Activated naive CD8-positive, alpha-beta T cell treated with anti-CD3 and anti-CD28 coated beads, Interleukin-2, amount 10 ng/mL, durations not matched to agents 7 days and 5 days (primary cell): ENCODE measurements at places on chromosomes 5 and 9.

GRCh38 chr5:148843510-148844318 is 17.3 kb downstream of the ADRB2 start:
- DNase-seq: no peak

DNA sequence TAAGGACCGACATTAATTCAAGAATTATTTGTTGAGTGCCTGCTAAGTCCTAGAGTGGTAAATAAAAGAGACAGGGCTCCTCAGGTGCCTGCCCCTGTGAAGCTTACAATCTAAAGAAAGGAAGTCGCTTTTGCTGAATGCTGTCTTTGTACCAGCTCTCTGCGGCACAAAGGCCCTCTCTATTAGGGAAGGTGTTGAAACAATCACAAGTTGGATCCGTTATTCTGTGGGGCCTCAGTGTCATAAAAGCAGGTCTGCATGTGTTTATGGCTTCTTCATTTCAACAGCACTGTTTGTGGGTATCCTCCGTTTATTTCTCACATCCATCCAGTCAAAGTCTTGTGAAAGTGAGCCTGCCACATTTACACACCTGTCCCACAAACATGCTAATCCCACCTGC is 7.0 kb upstream of the MVB12B start:
- no peak for DNase-seq

- no peak for DNase-seq
Observed at GRCh38 chr5:138911441-138911840, 36.3 kb upstream of the LRRTM2 start.

DNA sequence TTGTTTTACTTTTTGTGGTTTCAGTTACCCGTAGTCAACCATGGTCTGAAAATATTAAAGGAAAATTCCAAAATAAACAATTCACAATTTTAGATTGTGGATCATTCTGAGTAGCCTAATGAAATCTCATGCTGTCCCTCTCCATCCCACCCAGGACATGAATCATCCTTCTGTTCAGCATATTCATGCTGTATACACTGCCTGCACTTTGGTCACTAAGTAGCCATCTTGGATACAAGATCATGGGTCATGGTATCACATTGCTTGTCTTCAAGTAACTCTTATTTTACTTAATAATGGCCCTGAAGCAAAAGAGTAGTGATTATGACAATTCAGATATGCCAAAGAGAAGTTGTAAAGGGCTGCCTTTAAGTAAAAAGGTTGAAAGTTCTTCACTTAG is 536.5 kb upstream of the ACO1 start:
- no peak for DNase-seq

DNA sequence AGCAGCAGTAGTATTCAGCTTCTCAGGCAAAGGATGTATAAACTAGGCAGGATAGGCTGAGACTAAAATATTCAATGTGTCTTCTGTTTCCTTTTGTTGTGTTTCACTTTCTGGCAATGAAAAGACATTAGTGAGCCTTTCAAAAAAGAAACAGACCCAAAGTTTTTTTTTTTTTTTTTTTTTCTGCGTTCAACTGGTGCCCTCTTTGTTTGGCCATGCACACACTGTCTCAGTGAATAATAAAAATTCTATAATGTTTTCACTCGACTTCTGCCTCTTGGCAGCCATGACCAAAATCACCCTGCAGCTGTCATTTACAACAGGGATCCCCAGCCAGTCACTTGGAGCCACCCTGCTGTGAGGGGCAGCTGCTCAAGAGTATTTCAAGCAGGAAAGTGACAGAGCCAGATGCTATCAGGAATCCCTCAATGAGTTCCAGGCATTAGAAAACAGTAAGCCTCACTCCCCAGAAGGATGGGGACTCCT is 44.0 kb upstream of the MAN2A1 start:
- no peak for DNase-seq

GRCh38 chr9:137756045-137756744 is 121.4 kb upstream of the CACNA1B start:
- DNase-seq: no peak

- DNase-seq: no peak
Observed at GRCh38 chr5:20656262-20656661, 668.3 kb upstream of the CDH18 start.

DNA sequence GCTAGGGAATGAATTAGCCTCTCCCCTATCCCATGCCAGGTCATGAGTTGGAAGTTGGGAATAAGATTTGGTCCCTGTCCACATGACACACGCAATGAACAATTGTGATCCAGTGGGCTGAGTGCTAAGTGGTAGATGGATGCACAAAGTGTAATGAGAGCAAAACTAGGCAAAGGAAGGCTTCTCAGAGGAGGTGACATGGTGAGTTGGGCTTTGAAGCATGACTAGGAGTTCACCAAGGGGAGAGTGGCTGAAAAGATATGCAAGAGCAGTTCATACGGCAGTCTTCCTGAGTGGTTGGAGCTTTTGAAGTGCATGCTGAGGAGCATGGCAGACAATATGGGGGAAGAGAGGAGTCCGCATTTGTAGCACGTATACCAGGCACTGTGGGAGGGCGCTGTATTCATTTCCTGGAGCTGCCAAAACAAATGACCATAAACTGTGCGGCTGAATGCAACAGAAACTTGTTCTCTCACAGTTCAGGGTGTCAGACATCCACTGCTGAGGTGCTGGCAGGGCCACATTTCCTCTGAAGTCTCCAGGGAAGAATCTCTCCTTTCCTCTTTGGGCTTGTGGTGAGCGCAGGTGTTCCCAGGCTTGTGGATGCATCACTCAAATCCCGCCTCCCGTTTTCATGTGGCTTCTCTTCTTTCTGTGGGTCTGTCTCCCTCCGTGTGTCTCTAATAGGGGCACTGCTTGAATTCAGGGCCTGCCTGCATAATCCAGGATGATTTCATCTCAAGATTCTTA is 49.5 kb downstream of the NSG2 start:
- no peak for DNase-seq

DNA sequence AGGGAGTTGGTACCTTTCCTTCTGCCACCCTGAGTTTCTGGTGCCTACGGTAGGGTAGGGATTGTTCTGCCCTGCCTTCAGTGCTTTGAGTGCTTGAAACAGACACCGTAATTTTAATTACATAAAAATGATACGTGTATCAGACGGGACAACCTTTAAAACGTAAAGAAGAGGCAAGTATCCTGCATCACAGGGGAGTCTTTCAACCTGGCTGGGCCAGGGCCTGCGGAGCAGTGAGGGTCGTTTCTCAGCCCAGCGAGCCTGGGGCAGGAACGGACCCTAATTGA is 483 bp upstream of the DAB2IP start:
- no peak for DNase-seq

DNA sequence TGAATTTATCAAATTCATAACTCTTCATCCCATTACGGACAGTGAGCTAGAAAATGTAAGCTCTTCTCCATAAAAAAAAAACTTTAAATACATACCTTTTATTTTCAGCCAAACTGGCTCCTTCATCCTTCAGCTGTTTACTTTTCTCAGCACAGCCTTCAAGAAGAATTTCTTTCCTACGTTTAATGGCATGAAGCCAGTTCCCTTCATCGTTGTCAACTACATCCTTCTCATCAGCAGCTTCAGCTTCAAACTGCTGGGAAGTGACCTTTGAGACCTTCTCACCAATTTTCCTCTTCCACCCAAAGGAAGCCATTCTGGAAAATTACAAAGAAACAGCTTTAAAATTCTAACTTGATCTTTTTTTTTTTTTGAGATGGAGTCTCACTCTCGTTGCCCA is 9.1 kb downstream of the TTC33 start:
- no peak for DNase-seq

DNA sequence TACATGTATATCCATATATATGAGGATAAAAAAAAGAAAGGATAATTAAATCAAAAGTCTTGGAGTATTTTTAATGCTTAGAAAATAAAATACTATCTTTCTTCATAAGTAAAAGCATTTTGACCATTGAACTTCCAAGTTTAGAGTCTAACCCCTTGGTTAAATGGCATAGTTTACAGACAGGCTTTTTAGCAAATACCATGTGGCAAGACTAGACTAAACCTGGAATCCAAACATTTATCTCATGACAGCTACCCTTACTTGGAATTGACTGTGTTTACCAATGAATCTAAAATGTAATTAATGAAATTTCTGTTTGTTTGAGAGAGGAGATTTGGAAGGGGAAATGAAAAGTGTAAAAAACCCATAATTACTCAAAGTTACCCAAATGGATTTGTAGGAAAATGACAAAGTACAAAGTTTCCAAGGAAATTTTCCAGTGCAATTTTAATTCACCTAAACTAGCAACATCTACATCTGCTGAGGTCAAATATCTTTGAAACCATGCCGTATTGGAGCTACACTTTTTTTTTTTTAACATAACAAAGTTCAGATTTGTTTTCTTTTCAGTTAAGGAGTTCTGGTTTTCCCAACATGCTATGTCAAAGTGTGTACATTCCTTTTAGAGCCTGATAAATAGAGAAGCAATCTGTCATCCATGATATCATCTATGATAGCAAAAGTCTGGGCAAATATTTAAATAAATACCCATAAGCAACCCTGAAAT is 272.1 kb upstream of the DAB2 start:
- no peak for DNase-seq

DNA sequence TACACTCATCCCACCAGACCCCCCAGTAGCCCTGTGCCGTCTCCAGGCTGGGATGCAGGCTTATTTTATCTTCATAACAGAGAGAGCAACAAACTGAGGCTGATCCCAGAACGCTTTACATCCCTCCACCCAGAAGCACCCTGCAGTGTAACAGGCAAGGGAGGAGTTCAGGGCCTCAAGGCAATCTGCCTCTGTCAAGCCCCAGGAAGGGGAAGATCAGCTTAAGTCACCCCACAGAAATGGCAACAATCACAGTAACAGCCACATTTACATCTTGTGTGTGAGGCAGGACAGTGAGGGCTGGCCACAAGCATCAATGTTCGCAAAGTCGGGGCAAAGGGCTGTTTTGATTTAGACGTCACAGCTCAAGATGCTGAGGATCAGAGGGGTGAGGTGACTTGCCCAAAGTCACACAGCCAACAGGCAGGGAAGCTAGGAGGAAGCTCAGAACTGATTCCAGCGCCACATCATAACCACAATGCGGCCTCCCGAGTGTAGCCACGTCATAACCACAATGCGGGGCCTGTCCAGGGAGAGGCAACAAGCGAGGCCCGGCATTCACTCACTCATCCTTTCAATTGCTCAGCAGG is 14.4 kb downstream of the STK10 start:
- DNase-seq: peak; percentile 74

- no peak for DNase-seq
Observed at GRCh38 chr9:21661626-21662025, 140.8 kb upstream of the MTAP start.

- no peak for DNase-seq
Observed at GRCh38 chr9:116223926-116224325, 70.3 kb downstream of the PAPPA start.

GRCh38 chr5:60687927-60688720 is 11.8 kb downstream of the DEPDC1B start:
- no peak for DNase-seq

- DNase-seq: no peak
Observed at GRCh38 chr5:37918424-37918823, 78.6 kb upstream of the GDNF start.

- no peak for DNase-seq
Observed at GRCh38 chr5:40842351-40842750, 1.2 kb downstream of the CARD6 start.

DNA sequence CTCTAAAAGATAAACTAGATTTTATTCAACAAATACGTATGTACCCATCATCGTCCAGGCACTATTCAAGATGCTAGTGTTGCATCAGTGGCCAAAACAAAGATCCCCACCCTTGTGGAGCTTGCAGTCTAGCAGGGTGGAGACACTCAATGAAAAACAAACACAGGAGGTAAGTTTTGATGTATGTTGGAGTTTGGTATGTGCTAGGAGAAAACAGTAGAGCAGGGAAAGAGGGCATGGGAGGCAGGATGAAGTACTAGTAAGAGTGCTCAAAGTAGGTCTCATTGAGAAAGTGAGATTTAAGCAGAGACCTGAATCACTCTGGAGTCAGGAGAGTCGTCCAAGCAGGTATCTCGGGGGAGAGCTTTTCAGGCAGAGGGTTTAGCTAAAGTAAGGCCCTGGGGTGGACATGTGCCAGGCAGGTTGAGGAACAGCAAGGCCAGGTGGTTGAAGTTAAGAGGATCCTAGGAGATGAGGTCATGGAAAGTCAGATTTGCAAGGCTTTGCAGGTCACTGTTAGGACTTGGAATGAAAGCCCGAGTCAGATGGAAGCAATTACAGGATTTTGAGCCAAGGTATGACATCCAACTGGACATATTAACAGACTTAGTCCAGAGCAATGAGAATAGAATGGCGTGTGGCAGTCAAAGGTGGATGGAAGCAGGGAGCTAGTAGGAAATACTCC is 9.2 kb downstream of the SNX18 start:
- DNase-seq: no peak

- no peak for DNase-seq
Observed at GRCh38 chr5:28156981-28157380, 1118.6 kb upstream of the CDH9 start.

DNA sequence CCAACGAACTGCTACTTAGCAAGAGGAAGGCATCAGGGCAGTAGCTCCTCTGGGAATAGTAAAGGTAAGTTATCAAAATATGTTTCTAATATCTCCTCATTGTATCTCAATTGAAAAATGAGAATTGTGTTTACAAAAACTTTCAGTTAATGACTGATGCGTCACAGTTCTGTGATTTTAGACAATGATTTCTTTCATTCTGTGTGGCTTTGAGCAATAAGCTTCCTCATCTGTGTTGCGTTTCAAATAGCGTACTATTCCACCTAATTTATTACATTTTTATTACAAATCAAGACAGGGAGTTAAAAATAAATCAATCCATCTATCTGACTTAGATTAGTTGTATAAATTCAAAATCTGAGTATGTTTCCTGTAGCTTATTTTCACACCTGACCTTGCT is 145.0 kb downstream of the CAAP1 start:
- DNase-seq: no peak

- no peak for DNase-seq
Observed at GRCh38 chr9:37156781-37157356, 36.5 kb downstream of the ZCCHC7 start.

- no peak for DNase-seq
Observed at GRCh38 chr9:79256691-79257213, 315.0 kb upstream of the TLE4 start.

GRCh38 chr9:138097501-138097991 is 220.0 kb downstream of the CACNA1B start:
- DNase-seq: no peak

GRCh38 chr5:24208686-24209106 is 436.1 kb downstream of the CDH10 start:
- DNase-seq: no peak

DNA sequence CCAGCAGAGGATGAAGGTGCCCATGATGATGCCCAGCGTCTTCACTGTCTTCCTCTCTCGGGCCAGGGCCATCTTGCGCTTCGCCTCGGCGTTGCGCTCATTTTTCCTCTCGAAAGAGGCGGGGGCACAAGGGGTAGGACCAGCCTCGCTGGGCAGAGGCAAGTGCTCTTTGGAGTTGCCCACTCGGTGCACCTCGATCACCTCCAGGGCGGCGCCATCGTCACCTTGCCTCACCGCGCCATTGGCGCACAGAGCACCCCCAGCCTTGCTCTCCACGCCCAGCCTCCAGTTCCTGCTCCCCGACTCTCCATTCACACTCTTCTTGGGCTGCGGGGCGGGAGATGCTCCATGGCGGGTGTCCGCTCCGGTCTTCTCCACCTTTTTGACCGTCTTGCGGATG is 1.6 kb downstream of the HTR1A start:
- no peak for DNase-seq

GRCh38 chr5:107783551-107783950 is 112.8 kb upstream of the EFNA5 start:
- no peak for DNase-seq

GRCh38 chr5:33688526-33688925 is 203.3 kb downstream of the ADAMTS12 start:
- no peak for DNase-seq
